ENCODE measurements at places on chromosomes 2 and 18.

DNA sequence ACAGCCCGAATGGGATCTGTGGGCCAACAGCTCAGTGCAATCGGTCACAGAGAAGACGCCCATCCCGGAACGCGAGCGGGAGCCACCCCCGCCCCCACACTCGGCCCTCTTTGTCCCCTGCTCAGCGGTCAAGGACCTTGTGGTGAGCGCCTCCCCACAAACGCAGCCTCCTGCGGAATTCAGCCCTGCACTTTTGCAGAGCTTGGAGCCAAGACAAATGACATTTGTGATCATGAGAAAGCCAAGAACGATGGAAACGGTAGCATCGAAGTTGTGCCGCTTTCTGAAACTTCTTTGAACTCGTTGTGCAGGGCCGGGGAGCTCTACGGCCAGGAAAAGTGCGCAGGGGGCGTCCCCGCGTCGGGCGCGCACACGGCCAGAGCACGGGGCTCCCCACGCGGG, 6.7 kb upstream of the SALL3 start:
- DNase-seq: no peak

- DNase-seq: peak; percentile 83
Observed at GRCh38 chr2:226756131-226756530, 43.5 kb downstream of the IRS1 start.

GRCh38 chr2:195016841-195017240, 640.2 kb upstream of the SLC39A10 start:
- no peak for DNase-seq

GRCh38 chr18:60060578-60060977, 160.8 kb downstream of the PMAIP1 start:
- no peak for DNase-seq

DNA sequence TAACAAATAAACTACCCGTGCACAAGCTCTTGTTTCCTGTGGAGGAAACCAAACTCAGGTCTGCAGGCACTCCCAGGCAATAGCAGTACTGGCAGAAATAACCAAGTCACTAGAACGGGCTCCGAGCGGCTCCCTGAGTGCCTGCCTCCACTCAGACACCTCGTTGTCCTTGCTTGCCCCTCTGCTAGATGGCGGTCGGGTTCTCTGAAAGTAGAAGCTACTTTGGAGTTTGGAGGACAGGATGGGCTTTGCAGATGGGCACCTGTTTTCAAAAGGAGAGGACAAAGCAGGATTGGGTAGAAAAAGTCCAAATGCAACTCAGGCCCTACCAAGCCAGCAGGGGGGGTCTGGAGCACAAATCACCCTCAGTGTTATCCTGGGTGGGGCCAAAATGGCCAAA, 136.4 kb downstream of the LRRC30 start:
- no peak for DNase-seq

DNA sequence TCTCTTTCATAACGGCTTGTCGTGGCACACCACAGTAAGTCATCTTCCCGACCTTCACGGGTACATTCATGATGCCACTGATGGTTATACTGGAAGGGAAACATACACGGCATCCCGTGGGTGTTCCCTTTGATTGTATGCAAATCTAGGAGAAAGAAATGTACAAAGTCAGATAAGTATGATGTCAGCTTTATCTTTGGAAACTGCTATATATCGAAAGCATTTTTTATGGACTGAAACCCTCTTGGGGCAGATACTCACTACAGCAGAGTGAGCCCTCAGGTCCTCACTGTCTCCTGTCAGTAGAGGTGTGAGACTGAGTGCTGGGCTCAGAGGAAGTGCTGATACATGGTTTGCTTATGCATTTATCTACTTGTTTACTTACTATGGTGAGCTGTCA, 20.4 kb downstream of the PLA2R1 start:
- DNase-seq: no peak

GRCh38 chr2:38702413-38702812, 36.5 kb downstream of the GALM start:
- peak; percentile 83 for DNase-seq

DNA sequence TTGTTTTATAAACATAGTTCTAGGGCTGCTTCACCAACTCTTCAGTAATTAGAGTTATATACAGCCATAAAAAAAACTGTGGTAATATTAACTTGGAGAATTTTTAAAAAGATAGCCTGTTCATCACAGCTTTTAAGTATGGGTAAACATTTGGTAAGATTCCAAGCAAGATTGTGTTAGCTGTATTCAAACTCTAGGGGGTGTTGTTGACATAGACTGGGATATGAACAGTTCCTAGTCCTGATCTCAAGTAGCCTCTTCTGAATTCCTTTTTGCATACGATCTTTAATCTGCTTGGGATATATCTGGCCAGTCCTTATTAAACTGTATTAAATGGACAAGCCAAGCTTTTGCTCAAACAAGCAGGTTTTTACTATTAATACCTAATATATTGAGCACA, 13.4 kb downstream of the NOP58 start:
- no peak for DNase-seq

- DNase-seq: no peak
Observed at GRCh38 chr2:234963773-234964615, 12.2 kb downstream of the SH3BP4 start.

DNA sequence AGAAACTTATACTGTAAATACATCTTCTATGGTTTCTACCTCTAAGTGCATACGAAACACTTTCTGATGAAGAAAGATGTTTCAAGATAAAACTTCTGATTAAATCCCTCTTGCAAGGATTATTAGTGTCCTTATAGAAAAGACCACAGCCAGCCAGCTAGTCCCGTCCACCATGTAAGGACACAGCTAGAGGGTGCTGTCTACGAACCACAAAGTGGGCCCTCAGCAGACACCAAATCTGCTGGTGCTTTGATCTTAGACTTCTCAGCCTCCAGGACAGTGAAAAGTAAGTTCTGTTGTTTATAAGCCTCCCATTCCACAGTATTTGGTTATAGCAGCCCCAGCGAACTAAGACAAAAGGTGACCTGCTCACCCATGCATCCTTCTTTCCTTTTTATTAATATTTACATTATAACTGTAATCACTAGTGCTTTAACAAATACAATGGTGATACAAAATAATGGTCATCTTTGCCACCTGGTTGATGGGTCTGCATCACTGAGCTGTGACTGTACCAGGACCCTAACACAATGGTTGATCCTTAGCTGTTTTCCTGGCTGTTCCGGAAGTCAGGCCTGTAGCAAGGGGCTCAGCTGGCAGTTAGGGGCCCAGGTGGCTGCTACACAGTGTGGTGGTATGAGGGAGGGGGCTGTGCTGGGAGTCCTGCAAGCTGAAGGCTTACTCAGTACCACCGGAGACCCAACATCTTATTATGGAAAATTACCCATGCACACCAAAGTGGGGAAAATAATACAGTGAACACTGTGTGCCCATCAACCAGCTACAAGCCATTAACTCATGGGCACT, 108.5 kb upstream of the SMAD7 start:
- DNase-seq: no peak

- no peak for DNase-seq
Observed at GRCh38 chr2:170972296-170973224, 43.5 kb downstream of the GORASP2 start.

DNA sequence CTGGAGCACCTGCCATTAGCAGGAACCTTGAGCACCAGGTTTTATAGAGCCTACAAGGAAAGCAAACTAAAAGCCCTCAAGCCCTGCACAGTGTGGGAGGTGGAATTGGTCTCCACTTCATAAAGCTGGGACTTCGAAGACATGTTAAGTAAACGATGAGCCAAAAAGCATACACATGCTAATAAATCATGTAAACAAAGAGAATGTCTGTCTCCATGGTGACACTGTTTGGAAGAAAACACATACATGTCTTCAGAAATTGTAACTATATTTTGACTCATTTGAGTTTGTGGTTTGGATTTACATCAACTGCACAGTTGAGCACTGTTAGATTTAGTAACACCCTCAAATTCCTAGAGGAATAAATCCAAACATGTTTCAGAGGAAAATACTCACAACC, 978.5 kb upstream of the LRRTM1 start:
- DNase-seq: no peak

DNA sequence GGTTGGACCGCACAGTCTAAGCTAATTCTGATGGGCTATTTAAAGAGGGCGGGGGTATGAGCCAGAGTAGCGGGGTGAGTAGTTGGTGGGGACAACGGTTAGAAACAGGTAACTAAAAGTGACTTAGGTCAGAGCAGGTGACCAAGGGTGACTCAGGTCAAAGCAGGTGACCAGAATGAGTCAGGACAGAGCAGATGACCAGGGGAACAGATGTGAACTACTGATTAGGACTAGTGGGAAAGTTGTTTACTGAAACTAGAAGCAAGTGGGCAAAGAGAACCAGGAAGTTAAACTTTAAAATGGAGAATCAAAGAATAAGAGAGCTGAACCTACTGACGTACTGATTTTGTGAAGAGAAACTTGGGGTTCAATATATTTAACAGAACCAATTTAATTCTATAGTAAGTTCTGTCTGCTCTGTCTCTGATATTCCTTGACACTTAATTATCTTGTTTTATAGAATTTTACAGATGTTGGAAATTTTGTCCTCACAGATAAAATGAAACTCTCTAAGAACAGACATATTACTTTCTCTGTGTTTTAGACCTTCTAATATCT, 7.8 kb upstream of the LRRTM1 start:
- no peak for DNase-seq

DNA sequence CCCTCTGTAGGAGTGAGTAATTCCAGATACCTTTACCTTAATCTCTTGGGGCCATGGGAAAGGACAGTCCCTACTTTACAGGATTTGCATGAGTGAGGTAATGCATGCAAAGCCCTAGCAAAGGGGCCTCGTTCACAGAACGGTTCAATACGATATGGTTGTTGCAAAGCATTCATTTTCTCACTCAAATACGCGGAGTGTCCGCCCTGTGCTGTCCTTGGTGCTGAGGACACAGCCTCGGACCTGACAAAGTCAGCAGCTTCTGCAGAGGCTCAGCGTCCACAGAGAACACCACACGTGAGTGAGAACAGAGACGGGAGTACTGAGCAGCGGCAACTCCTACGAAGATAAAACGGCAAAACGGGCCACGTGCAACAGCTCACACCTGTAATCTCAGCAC, 125.7 kb downstream of the EIPR1 start:
- no peak for DNase-seq

DNA sequence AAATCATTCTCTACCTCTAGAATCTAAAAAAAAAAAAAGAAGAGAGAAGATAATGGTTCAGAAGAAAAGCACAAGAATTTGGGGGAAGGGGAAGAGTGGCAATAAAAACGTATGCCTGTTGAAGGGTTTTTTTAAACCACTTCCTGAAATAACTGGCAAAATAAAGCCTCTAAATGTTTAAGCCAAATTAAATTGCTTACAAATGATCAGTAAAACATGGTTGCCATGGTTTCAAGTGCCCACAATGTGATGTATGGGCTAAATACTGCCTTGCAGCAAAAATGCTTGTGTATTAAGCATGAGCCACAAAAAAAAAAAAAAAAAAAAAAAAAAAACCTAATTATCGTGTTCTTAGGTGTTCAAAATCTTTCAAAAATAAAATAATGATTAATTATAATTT, 60.8 kb downstream of the RBM43 start:
- no peak for DNase-seq

DNA sequence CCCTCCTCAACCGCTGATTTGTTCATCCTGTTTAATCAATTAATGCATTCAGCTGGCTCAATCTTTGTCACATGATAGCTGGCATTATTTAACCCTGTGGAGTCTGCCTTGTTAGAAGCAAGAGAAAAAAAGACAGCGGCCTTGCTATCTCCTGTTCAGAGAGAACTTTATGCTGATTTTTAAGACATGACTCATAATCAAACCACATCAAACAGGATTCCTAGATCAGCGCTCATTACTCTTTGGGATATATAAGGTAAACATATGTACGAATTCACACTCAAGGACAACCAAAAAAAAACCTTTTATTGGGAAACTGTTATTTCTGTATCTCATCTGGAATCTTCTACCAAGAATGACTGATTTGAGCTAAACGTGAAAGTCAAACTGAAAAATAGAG, 195.1 kb downstream of the C1D start:
- peak; percentile 14 for DNase-seq

- no peak for DNase-seq
Observed at GRCh38 chr2:28906376-28906775, 11.9 kb downstream of the WDR43 start.

GRCh38 chr2:12006850-12007249, 260.4 kb downstream of the LPIN1 start:
- DNase-seq: no peak

- no peak for DNase-seq
Observed at GRCh38 chr2:165610591-165611029, 141.1 kb downstream of the CSRNP3 start.

DNA sequence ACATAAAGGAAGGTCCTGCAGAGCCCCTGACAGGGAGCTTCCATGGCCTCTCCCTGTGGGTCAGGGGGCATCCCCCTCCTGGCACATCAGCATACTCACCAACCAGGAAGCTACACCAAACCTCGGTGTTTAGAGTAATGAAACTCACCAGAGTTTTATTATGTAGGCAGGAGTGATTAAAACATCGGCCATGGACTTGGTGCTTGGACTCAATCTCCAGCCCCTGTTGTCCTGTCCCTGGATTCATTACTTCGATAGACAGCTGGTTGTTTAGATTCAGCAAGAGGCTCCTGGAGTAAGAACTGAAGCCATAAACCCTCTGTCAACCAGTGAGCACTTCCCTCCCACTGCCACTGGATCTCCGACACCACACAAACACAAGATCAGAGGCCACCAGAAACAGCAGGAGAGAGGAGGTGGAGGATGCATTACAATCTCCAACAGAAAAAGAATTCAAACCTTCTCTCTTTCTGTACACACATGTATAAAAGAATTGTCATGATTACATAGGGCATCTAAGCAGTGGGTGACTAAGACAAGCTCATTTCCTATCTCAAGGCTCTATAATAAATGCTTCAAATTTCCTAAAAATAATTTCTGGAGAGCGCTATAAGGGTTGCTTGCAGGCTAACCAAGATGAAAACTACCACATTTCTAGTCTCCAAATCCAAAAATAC, 27.2 kb downstream of the TBC1D8 start:
- no peak for DNase-seq

DNA sequence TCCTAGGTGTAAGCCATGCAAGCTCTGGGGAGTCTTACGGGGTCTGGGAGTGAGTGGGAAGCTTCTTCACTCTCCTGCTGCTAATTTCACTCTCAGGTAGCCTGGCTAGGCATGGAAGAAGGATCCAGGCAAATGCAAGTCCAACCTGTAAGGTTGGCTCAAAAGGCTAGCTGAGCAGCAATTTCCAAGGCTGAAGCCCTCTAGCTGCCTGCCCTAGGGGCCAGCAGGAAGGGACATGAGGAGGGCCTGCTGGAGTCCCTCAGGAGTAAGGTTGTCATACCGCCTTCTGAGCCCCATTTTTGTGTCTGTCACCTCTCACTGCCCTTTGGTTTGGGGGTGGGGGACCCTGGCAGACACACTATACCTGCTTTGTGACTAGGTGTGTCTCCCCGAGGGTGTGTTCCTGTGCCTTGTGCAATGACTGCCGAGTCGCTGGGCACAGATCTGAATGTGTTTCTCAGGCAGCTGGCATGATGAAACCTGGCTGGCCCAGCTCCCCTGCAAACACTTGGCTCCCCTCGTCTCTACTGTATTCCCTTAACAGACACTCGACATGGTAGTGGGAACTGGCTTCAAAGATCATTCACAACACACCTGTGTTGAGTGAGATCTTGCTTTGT, 123.9 kb upstream of the FAM136A start:
- DNase-seq: no peak

Data from non-pigmented ciliary epithelial cell (primary cell).